ENCODE measurements at places on chromosomes 11 and 22. TPM values are rescaled to one million over a fixed set of nuclear protein-coding genes. Genes with fewer than 3 reads are reported as not detected.

GGT5 gene
- 4.6 TPM for total RNA-seq

OR51A4 gene
- total RNA-seq, result not detected

KRTAP5-1 gene
- total RNA-seq, result not detected

IGLL1 gene
- not detected for total RNA-seq

MMP13 gene
- total RNA-seq, result not detected

SYT13 gene
- total RNA-seq, result 5.8 TPM

RASGRP2 gene
- 1.5 TPM for total RNA-seq

OR5A2 gene
- total RNA-seq, result not detected

NAALADL1 gene
- not detected for total RNA-seq

KIRREL3 gene
- 9.8 TPM for total RNA-seq

LRRN4CL gene
- total RNA-seq, result 0.24 TPM

NRGN gene
- total RNA-seq, result 9.7 TPM

CTSW gene
- not detected for total RNA-seq

Measured in A549 treated with Mapracorat at 1 μM for 4 hours (cell line).